ENCODE measurements at places on chromosomes 1 and 21. TPM values are rescaled to one million over a fixed set of nuclear protein-coding genes. Genes with fewer than 3 reads are reported as not detected.

Gene SPRR3
- total RNA-seq, result not detected

Gene C1orf226
- total RNA-seq, result 1.3 TPM

Gene CENPF
- total RNA-seq, result 80.0 TPM

Gene SGIP1
- not detected for total RNA-seq

Gene KRTAP11-1
- total RNA-seq, result not detected
